Activated naive CD8-positive, alpha-beta T cell treated with anti-CD3 and anti-CD28 coated beads for 36 hours (primary cell): ENCODE measurements at places on chromosomes 7 and 10.

DNA sequence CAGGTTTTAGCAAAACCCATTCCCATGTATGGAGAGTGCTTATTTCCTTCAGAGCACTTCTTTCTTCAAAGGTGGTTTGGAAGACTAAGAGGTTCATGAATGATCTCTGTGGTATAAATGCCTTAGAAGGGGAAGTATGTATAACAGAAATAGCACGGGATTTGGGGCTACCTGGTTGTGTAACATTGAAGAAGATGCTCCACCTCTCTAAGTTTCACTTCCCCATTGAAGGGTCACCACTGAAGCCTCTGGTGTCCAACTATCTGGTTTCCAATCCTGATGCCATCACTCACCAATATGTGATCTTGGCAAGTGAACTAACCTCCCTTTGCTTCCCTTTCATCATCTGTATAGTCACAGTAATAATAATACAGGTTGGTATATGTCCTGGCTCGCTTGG lies 37.2 kb downstream of the CYCS start:
- DNase-seq: no peak

- no peak for DNase-seq
Observed at GRCh38 chr10:93138113-93138870, 64.6 kb downstream of the CYP26A1 start.

DNA sequence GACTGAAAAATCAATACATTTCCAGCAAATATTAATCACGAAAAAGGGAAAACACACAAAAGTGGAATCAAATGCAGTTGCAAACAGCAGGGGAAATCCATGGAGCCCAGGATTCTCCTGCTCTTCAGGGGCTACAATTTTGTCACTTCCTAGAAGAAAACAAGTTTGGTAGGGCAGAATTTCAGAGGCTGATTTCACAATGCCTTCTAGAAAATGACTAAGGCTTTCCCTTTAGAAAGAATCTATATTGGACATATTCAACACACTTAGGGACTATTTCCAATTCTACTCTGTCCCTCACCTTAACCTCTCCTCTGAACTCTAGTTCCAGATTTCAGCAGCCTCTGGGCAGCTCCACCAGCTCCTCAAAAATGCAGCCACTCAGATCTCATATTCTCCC lies 111.3 kb downstream of the HECTD2 start:
- no peak for DNase-seq

- no peak for DNase-seq
Observed at GRCh38 chr10:102630663-102631062, 13.6 kb upstream of the TRIM8 start.

DNA sequence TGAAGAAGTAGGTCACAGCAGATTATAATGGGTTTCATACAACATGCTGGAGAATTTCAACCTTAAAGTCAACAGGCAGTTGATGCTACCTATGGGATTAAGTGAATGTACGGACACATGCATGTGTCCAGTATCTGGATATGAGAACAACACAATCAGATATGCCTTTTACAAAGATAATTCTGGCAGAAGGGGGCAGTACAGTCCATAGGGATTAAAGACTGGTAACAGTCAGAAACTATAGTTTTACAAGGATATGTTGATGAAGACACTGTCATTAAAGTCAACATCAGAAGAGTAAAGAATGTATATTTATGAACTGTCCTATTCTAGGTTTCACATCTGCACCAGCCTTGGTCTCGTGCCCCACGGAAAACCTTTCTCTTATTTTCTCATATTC lies 41.5 kb downstream of the ANKMY2 start:
- no peak for DNase-seq
